Activated CD4-positive, alpha-beta T cell treated with anti-CD3 and anti-CD28 coated beads, Interleukin-2, amount 10 ng/mL, durations not matched to agents 24 days and 14 days (primary cell): ENCODE measurements at places on chromosomes 12 and 14.

DNA sequence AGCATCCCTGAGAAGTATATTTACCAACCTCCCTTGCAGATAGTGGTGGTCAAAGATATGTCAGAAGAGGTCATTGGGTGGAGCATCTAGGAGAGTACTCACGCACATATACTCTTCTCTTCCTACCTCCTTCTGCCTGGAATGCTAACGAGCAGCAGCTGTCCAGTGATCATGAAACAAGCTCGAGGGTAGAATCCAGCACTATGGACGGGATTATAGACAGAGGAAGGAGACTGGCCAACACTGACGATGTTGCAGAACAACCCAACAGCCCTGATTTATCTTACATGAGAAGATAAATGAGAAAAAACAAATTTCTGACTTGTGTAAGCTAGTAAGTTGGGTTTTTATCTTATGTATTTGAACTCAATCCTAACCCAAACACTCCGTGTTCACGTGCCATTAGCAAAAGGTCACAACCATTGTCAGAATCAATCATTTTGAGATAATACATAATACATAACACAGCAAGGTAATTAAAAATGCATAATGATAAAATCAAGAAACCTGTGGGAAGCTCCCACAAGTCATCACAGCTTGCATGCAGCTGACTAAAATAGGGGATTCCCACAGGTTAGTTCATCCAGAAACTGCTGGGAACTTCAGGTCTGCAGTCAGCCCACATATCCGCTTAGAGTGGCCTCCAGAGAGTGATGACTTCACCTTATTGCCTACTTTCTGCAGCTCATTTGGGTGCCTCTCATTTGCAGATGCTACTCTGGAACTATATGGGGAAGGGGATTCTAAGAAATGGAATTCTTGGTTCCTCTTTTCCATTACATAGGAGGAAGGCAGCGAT, 36.3 kb upstream of the STK38L start:
- peak; percentile 76 for DNase-seq

DNA sequence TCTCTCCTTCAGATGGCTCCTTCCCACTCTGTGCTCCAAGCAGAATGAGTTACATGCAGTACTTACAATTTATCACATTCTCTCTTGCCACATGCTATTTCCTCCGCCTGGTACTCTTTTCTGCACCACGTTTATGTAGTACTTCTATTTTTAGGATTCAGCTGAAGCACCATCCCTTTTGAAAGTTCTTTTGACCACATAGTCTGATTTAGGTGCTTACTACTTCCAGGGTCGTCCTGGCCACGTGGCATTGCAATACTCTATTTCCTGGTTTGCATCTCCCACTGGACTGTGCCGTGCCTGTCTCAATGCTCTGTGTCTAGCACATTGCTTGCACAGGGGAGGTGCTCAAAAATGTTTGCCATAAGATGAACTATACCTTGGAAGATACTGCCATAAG, 16.3 kb upstream of the TBC1D30 start:
- DNase-seq: no peak

- no peak for DNase-seq
Observed at GRCh38 chr14:71169861-71170260, 262.6 kb downstream of the PCNX1 start.

GRCh38 chr12:11621797-11622423, 27.6 kb upstream of the ETV6 start:
- peak; percentile 66 for DNase-seq

DNA sequence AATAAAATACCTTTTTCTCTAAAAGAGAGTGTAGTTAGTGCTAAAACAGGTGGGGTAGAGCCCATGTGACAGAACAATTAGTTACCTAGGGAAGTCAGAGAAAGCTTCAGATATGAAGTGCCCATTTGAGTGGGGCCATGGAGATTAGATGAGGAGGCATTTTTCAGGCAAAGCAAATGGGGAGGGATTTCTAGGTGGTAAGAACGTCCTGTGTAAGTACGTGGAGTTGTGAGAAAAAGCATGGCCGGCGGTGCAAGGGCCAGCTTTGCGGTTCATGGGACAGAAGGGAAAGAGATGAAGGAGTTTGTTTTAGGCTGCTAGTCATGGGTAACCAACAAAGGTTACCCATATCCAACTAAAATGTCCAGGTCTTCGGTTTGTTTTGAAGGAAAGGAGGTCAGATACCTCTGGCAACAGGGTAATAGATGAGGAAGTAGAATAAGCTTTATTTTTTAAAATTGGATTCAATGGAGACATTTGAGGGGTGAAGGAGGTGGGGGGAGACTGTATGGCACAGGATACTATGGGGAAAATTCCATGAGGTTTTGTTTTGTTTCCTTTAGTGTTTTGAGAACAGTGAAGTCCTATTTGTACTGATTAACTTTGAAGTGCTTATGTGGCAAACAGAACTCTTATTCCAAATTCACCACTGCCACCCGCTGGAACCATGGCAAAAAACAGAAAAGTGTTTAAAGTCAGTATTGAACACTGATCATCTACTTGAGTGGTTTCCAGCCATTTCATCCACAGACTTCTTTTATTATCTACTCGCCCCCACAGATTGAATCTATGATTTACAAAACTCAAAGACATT, 10.0 kb upstream of the SNRPF start:
- no peak for DNase-seq

DNA sequence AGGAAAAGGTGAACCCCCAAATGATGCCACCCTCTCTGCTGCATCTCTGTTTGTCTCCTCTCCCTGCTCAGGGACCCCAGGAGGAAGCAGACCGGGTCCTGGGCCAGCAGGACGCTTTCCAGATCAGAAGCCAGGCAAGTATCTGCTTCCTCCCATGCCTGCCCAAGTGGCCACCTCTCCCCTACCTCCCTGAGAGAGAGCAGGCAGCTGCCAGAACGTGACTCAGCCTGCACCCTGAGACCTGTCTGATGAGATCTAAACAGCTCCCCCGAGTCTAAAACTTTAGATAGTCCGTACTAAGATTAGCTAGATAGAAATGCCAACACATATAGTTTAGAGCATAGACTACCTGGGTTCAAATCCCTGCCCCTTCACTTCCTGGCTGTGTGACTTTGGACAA, 31.2 kb upstream of the OAS1 start:
- DNase-seq: no peak
